ENCODE measurements at places on chromosomes 1 and 21.
A peak's percentile ranks its signal among the peaks of the same experiment; 100 is the strongest.

- H3K27me3 ChIP-seq, result no peaks in the 10 kb centered on the region
- H3K4me1 ChIP-seq, result peaks cover 38% of the 10 kb centered on the region
- no peaks in the 10 kb centered on the region for H3K36me3 ChIP-seq
- H3K27ac ChIP-seq, result peak overlapping the region; percentile 3
- DNase-seq, result peak; percentile 60
Measured at GRCh38 chr1:111739925-111740765, 950 bp upstream of the INKA2 start.

DNA sequence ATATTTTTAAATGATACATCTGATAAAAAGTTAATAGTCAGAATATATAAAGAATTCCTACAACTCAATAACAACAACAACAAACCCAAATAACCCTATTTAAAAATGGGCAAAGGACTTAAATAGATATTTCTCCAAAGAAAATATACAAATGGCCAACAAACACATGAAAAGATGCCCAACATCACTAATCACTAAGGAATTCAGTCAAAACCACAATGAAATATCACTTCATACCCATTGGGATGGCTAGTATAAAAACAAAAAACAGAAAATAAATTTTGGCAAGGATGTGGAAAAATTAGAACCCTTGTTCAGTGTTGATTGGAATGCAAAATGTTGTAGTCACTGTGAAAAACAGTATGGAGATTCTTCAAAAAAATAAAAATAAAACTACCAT is 184.8 kb upstream of the RAB4A start:
- no peak overlapping the region for H3K4me3 ChIP-seq
- H3K4me1 ChIP-seq, result no peaks in the 10 kb centered on the region
- no peaks in the 10 kb centered on the region for H3K36me3 ChIP-seq
- H3K27me3 ChIP-seq, result peaks cover 2% of the 10 kb centered on the region

DNA sequence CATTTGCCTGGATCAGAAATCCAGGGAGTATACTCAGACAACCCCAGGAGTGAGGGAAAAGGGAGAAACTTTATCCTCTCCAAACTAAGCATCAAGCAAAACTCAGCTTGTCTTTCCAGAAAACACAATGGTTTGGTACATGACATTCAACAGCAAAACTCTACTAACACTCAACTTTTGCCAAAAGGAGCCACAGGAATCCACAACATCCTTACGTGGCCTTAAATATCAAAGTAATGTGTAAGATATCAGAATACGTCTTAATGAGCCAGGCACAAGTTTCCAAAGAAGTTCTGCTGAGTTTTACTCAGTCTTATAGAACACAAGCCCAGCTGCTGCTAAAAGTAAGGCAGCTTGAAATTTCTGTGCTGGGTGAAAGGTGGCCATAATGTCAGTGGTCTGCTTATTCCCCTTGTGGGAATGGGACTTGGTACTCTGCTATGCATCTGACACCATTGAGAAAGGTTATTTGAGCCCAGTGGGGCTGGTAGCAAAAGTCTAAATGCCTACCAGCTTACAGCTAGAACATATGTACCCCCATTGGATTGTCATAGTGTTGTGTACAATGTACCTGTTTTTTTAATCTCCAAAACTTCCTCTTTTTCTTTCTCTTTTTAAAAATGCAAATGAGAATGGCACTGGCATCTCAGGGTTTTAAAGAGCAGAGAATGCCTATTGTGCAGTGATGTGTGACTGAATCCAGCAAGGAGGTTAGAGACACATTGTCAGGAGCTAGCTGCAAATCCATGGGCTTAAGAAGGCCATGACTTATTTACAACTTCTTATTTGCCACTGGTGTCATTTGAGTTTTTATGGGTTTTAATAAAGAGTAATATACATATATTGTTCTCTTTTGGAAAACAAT is 62.0 kb upstream of the ST6GALNAC3 start:
- DNase-seq, result peak; percentile 22
- no peaks in the 10 kb centered on the region for H3K36me3 ChIP-seq
- no peaks in the 10 kb centered on the region for H3K27me3 ChIP-seq
- no peak overlapping the region for H3K27ac ChIP-seq

DNA sequence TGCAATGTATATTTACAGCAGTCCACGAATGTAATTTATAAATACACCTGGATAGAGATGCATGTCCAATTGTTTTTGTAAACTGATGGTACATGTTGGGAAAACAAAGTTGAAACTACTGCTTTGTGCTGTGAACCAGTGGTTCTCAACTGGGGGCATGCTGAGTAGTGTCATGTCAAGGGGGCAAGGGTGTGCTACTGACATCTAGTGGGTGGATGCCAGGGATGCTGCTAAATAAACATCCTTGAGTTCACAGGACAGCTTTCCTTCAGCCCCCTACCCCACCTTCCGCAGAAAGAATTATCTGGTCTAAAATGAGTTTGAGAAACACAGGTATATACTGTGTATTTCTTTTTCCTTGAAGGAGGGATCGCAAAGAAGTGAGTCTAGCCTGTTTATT is 95.9 kb downstream of the RASAL2 start:
- H3K27me3 ChIP-seq, result no peaks in the 10 kb centered on the region
- H3K36me3 ChIP-seq, result no peaks in the 10 kb centered on the region
- peaks cover 8% of the 10 kb centered on the region for H3K4me1 ChIP-seq

DNA sequence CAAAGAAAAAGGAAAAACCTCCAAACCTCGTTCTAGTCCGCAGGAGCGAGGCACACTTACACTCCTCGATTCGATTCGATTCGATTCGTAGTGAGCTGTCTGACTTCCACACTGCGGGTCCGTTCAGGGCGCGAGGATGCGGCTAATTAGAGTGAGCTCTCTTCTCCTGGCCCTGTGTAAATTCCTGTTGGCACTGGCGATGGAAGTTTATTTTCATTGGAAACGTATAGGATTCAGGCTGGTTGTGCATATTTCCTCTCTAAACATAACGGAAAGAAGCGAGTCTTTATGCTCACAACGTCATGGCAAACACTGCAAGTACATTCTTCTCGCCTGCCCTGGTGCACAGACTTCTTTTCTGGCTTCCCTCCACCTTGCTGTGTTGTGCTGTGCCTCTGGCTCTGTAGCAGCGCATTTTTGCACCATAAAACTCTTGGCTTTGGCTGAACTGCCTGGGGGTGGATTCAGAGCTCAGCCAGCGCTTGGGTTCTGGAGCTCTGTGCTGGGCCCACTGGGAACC is 2.7 kb downstream of the HUNK start:
- no peak overlapping the region for H3K27ac ChIP-seq
- H3K27me3 ChIP-seq, result peaks cover 38% of the 10 kb centered on the region
- H3K4me3 ChIP-seq, result no peak overlapping the region
- H3K36me3 ChIP-seq, result no peaks in the 10 kb centered on the region
- no peaks in the 10 kb centered on the region for H3K4me1 ChIP-seq

Measured in astrocyte (in vitro differentiated cells and primary cell).